ENCODE measurements at places on chromosomes 4 and X.
A peak's percentile ranks its signal among the peaks of the same experiment; 100 is the strongest.

GRCh38 chrX:155027509-155028066, 944 bp downstream of the FUNDC2 start:
- DNase-seq, result peak; percentile 67

DNA sequence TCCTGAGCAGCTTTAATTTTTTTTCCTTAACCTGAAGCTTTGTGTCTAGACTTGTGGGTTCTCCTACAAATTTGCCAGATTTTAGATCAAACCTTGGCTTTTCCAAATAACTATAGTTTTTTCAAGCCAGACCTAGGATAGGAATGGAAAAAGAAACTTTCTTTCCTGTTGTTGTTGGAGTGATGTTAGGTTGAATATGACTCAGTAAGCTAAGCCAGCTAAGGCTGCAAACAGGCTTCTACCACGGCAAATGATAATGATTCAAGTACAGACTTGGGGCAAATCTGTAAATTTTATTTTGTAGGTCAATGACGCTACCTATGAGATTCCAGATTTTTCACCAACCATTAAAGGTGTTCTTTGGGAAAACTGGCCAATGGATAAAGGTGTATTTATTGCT, 45.6 kb downstream of the WDR19 start:
- DNase-seq, result no peak

GRCh38 chr4:40763228-40763716, 13.5 kb downstream of the NSUN7 start:
- DNase-seq, result peak; percentile 89

DNA sequence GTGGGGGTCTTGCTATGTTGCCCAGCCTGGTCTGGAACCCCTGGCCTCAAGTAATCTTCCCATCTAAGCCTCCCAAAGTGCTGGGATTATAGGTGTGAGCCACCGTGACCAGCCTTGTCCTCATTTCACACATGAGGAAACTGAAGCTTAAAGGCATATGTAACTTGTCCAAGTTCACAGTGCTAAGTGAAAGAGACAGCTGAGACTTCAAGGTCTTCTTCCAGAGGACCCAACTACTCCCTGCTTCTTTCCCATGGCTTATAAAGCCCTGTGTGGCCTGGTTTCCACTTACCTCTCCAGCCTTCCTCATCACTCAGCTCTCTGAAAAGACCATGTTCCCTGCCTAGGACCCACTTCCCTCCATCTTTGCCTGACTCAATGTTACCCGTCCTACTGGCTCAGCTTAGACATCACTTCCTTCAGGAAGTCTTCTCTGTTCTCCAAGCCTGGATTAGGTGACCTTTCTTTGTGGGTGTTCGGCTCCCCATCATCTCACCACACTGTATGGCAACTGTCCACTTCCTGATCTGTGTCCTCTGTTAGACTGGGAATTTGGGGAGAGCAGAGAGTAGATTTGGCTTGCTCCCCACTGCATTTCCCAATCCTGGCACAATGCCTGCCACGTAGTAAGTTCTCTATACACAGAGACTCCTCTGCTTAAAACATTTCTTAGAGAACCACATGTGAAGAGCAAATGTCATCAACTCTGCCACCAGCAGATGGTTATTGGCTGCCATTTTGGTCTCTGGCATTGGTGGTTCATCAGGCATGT, 30.4 kb upstream of the LAMP2 start:
- DNase-seq, result peak; percentile 12

DNA sequence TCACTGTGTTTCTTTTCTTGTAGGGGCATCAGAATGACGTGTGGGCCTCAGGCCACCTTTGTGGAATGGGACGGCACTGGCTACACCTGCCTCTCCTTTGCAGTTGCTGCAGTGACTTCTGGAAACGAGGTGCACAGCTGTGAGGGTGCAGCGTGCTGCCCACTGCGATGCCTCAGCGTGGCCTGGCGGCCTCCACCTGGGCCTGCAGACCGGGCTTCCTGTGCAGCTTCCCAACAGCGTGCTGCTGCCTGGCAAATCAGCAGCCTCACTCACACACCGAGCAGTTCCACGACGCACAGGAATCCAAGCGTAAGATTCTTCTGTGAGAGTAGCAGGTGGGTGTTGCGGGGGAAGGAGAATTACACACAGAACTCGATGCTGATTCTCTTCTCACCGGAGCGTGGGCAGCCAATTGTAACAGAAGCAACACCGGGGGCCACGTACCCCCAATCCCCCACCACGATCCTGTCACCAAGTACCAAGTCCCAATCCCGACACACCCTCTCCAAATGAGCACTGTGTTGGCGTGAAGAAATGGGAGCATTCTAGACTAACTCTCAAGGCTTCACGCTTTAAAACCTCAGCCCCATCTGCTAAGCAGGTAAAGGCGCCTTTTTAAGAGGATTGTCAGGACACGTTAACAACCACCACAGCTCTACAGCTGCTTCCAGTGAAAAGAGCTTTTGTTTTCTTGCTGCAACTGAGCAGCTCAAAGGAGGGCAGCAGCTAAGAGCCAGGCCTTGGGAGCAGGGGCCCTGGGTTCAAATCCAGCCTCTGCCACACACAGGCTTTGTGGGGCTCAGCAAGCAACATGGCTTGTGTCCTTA, 16.9 kb downstream of the WDR1 start:
- DNase-seq, result no peak

DNA sequence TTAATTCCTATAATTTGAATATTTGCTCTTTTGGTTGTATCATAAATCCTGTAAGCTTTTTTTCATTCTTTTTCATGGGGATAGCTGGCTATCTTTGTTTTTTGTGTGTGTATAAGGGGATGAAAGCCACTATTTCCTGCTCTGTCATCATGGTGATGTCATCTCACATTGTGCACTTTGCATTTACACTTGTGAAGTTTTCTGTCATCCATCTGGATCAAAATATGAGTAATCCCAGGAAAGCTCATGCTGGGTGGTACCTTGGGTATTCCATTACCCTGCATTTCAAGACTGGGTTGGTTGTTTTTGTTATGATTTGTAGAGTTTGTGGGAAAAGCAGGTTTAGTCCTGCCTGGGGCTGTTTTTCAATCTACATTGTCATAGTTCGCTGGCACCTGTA, 367.3 kb downstream of the CHIC1 start:
- peak; percentile 6 for DNase-seq

DNA sequence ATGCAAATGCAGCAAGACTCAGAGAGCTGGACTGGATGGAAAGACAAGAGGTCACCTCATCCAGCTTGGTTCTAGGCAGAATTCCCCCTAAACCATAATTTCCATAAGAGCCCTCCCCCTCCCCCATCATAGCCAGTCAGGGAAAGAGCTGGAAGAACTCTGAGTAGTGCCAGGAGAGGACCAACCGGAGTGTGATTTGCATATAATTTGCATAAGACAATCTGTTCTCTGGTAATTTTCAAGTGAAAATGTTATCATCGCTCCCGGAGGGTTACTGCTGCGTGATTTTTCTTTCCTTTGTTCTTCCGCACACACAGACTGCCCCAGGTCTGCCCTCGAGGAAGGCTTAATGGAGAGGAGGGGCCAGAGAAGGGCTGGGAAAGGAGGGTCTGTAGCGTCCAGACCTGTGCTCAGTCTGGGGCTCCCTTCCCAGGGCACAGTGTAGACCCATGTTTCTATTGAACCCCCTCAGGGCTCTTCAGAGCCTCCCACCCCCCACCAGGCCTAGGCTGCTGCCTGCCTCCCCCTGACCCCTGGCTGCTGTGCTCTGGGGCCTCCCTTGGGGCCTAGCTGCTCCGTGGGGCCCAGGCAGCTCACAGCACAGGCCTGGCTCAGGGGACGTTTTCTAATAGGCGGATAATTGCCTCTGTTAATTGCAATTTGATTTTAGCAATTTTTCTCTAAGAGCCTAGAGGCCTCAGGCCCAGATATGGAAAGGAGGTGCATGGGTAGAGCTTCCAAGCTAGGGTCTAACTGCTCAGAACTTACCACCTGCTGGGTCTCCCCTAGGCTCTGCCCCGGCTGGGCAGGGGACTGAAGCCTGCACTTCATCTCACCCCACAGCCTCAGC, 90.4 kb upstream of the PJA1 start:
- DNase-seq, result no peak

DNA sequence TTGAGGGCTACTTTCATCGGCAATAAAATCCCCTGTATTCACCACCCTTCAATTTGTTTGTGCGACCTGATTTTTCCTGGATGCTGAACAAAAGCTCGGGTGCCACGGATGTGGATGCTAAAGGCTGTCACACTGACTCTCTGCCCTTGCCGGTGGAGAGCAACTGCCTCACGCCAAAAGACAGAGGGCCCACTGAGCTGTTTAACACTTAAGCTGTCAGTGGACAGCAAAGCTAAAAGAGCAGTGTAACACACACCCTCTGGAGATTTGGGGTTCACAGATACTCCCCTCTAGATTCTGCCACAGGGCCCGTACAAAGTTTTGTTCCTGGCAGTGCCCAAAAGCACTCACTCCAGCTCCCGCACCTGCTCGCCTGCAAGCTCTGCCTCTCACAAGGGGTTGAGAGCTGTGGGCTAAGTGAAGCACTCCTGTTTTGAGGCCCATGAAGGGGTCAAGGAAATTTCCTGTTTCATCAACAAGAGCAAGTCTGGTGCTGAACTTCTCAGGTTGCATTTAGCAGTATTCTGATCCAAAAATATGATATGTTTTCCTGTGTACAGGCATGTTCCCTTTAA, 1571.9 kb downstream of the ADGRL3 start:
- no peak for DNase-seq

- peak; percentile 11 for DNase-seq
Observed at GRCh38 chr4:112908511-112908910, 140.9 kb upstream of the ANK2 start.

DNA sequence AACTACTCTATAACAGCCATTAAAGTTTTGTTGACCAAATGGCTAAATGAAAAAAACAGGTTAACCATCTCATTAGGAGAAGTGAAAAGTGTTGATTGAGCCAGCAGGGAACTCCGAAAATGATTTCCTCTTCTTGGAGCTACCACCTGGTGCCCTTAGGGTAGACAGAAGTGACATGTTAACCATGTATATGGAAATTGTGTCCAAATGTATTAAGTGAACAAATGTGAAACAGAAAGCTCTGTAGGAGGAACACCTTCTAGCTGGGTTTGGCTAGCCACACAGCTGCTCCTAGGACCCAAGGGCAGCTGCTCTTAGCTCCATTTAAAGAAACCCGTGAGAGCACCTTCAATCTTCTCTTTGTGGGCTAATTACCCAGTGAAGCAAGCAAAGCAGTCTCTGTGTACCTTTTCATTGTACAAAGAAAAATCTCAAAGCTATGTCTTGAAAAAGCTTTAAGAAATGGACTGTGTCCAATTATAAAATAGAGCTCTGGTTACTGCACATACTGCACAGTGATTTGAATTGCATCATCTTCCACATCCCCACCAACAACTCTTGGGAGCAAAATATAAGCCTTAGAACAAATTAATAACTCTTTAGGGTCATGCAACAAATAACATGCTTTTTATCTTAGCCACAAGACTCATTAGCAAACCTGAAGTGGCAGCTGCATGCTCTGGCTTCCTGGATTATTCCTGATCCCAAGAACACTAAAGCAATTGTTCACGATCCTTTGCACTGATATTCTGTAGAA, 59.2 kb upstream of the PARM1 start:
- DNase-seq, result no peak

GRCh38 chrX:68989865-68990606, 161.2 kb downstream of the EFNB1 start:
- DNase-seq, result peak; percentile 79

- no peak for DNase-seq
Observed at GRCh38 chr4:160611181-160611580, 1508.3 kb downstream of the RAPGEF2 start.

GRCh38 chr4:11428899-11429698, 405 bp upstream of the HS3ST1 start:
- peak; percentile 34 for DNase-seq

- DNase-seq, result no peak
Observed at GRCh38 chr4:80199004-80199560, 1.8 kb downstream of the PRDM8 start.

DNA sequence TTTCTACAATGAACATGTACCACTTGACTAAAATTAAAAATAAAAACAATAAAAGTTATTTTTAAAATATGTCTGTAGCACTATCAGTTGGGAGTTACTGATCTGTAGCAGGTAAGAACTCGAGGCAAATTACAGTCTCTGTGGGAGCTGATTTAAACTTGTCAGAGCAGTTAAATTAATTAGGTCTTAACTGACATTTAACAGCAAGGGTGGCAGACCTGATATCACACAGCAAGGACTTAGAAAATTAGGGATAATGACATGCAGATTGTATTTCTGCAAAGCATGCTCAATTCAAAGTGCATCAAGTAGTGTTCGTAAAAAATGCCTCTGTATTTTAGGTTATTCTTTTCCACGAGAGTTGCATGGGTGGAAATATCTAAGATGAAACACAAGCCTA, 208.9 kb downstream of the SPATA18 start:
- no peak for DNase-seq

DNA sequence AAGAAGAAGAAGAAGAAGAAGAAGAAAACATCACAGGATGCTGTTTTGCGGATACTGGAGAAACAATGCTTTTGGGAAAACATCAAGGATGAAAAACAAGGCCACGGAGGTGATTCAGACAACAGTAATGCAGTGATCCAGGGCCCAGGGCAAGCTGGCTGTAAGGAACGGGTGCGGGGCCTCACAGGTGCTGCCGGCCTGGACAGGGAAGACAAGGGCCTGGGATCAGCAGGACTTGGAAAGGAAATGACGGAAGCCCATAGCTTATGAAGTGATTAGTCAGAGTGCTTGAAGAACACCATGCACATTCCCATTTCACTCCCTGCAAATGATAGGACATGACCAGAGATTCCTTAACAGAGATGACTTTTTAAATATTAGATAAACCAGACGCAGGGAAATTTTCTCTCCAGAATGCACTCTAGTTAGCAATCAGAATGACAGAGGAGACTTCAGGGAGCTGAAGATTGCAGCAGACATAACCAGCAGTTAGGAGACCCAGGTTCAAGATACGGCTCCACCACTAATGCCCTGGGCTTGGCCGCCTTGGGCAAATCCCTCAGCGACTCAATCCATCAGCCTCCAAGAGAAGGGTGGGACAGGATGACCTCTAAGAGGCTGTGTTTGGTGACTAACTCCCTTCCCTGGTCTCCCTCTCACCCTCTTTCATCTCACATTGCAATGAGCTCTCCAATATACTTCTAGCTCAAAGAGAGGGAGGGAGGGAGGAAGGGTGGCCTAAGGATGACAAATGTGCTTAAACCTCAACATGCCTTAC, 54.1 kb downstream of the APBB2 start:
- DNase-seq, result peak; percentile 87

DNA sequence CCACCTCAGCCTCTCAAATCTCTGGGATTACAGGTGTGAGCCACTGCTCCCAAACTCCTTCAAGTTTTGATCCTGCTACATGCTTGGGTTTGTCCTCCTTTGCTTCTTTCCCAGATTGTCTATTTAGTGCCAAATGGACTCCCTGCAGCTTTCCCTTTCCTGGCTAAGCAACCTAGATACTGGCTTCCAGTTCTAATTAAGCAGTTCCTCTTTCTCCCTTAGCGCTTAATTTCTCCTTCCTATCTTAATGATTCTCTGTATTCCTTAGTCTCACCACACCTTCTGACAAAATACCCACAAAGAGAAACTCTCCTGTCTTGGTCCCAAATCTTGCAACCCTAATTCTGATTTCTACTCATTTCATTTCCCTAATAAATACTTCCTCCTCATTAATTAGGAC, 7.8 kb downstream of the RXFP1 start:
- no peak for DNase-seq

- DNase-seq, result no peak
Observed at GRCh38 chr4:6348408-6348807, 78.8 kb downstream of the WFS1 start.

GRCh38 chr4:78162821-78163220, 105.7 kb downstream of the FRAS1 start:
- no peak for DNase-seq

Measured in fibroblast of skin of right quadriceps (primary cell).